MCF 10A (cell line): ENCODE measurements at places on chromosomes 7 and 10. TPM values are rescaled to one million over a fixed set of nuclear protein-coding genes. Genes with fewer than 3 reads are reported as not detected.

Gene GSAP
- 13.7 and 19.0 TPM in 2 replicates for total RNA-seq

DNA sequence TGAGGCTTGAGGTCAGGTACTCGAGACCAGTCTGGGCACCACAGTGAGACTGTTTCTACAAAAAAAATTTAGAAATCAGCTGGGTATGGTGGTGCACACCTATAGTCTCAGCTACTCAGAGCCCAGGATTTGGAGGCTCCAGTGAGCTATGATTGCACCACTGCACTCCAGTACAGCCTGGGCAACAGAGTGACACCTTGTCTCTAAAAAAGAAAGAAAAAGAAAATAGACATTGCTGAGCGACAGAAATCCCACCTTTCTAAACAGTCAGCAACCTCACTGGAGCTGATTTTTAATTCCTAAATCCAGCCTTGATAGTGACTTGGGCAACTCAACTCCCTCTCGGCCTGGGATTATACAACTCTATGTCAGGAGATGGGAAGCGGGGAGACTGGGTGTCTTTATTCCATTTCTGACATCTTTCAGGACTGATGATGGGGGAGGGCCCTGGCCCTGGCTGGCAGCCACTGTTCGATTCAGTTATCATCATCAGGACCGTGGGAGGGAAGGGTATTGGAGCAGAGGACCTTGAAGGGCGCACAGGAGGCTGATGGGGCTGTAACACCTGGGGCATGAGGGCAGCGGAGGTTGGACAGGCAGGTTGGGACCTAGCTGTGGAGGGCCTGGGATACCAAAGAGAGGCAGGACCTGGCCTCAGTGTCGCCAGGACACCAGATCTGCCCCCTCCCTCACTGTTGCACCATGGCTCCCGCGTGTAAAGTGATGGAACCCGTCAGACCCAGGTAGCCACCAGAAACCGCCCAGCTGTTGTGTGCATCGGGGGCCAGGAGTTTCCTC, 14.7 kb downstream of the HSPB1 start:
- no peak for DNase-seq

- DNase-seq: no peak
Observed at GRCh38 chr7:90396420-90396819, 6.8 kb upstream of the CLDN12 start.

DNA sequence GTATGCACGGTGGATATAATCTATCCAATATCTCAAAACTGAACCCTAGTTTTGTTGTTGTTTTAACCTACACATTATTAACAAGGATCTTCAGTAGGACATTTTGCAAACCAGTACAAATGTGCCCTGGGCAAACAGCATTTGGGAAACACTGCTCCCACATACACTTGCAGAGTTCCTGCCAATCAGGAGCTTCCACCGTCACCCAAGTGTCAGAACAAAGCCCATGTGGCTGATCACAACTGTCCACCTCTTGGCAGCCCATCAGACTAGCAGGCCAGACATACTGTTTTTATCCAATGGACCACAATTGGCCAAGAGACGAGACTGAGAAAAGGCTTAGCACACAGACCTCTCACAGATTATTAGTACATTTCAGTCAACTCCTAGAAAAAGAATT, 200.4 kb downstream of the FAM107B start:
- no peak for DNase-seq

DNA sequence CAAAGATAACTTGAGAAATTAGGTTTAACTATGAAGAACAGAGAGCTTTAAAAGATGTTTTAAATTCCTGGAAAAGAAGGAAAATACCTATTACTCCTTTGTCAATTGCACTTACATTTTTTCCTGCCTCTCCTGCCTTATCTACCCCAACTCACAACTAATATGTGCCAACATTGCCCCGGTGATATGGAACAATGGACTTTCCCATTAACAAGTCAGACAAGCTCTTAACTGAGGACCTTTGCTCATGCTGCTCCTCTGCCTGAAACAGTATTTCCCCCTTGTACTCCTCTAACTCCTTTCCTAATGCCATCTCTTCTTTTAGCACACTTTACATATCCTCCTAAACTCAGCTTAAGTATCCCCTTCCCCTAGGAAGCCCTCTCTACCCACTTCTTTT, 4.8 kb upstream of the ACTA2 start:
- no peak for DNase-seq

Gene ANKRD30A
- not detected in 2 replicates for total RNA-seq

- DNase-seq: no peak
Observed at GRCh38 chr10:108169846-108170245, 1005.3 kb upstream of the SORCS1 start.

Gene INSYN2A
- total RNA-seq: 0.07 TPM in 1 of 2 replicates, not detected in the other

Gene ZNF853
- total RNA-seq: not detected in 2 replicates

- no peak for DNase-seq
Observed at GRCh38 chr7:152597507-152597906, 78.4 kb downstream of the XRCC2 start.

DNA sequence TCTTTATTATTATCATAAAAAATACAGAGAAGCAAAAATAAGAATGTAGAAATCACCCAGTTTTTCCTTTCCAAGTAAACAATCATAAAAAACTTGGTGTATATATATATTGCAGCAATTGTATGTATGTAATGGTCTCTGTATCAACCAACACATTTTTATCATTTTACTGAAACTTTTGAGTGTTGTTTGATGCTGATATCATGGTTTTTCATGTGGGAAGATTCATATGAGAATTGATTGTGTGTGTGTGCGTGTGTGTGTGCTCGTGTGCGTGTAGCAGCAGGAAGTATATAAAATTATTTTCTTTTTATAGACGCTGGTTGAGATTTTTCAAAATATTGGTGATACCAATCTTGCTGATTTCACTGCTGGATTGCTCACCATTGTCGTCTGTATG, 22.3 kb downstream of the SLC26A4 start:
- DNase-seq: no peak

Gene OR13A1
- total RNA-seq: not detected in 2 replicates

Gene SMO
- not detected in 2 replicates for total RNA-seq

Gene OR2A1
- not detected in 2 replicates for total RNA-seq

GRCh38 chr7:22759721-22760120, 32.7 kb downstream of the IL6 start:
- no peak for DNase-seq

- DNase-seq: no peak
Observed at GRCh38 chr10:88971221-88972061, 18.9 kb upstream of the ACTA2 start.

Gene PKD2L1
- not detected in 2 replicates for total RNA-seq

Gene PCGF5
- total RNA-seq: 25.8 and 34.6 TPM in 2 replicates

Gene SLC18A3
- total RNA-seq: not detected in 2 replicates

DNA sequence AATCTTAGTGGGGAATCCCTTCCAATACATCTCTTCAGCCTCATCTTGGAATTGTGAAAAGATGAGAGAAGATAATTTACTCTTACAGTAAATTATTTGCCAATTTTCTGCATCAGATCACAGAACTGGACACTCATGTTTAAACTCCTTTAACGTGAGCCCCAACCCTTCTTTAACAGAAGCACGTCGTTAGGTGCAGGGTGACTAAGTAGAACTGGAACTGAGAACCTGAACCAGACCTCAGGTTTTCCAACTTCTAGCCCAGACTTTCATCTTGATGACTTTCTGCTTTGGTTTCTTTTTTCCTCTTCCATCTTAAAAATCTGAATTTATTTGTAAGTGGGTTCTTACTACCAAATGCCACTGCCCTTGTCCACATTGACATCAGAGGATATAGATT, 57.2 kb upstream of the LYZL2 start:
- DNase-seq: no peak

DNA sequence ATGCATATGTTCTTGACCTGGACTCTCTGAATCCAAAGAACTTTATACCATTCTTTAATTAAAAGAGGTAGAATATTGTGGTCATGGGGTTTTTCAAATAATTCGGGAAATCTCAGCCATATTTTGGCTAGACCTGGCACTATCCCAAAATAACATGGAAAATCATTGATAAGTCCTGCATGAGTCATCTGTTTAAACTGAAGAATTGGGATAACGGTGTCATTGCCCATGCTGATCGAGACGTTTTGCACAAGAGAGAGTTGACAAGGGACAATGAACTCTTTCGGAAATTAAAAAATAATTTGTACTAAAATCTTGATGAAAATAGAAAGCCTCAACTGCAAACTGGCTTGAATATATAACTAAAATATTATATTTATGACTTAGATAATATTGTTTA, 19.9 kb upstream of the ABCB4 start:
- DNase-seq: no peak

- peak; percentile 62 for DNase-seq
Observed at GRCh38 chr7:5997210-5997808, 11.5 kb downstream of the PMS2 start.

GRCh38 chr7:16422103-16422435, 731 bp upstream of the CRPPA start:
- no peak for DNase-seq

DNA sequence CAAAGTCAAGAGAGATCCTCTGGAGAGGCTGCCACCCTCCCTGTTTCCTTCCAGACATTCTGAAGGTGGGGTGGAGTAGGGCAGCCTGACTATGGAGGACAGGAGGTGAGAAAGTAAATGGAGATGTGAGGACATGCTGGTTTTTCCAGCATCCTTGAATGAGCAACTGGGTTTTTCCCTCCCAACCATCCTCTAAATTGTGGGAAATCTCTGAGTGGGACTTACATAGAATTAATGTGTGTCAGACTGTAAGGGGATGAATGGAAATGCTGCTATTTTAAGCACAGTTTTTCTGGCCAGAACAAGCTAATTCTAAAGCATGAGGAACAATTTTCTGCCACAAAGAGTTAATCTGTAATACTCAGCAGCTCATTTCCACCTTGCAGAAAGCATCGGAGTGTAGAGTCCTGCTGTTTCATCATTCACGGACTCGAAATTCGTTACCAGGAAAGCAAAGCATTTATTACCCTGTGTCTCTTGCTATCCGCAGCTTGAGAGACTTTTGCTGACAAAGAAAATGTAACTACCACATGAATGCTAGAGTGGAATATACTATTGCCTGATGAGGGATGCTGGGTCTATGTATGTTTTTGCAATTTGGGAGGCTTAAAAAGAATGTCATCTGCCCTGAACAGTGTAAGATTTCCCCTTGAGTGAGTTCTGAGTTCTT, 213.0 kb downstream of the CELF2 start:
- no peak for DNase-seq

Gene MEOX2
- not detected in 2 replicates for total RNA-seq

- DNase-seq: no peak
Observed at GRCh38 chr7:102019461-102019860, 202.0 kb downstream of the CUX1 start.

- no peak for DNase-seq
Observed at GRCh38 chr10:85863301-85864172, 503.1 kb downstream of the GRID1 start.

Gene DOCK4
- 28.0 and 31.4 TPM in 2 replicates for total RNA-seq

Gene GHRHR
- not detected in 2 replicates for total RNA-seq

Gene CLDN12
- total RNA-seq: 22.5 and 39.2 TPM in 2 replicates

Gene BTBD16
- total RNA-seq: 0.16 TPM in 1 of 2 replicates, not detected in the other

DNA sequence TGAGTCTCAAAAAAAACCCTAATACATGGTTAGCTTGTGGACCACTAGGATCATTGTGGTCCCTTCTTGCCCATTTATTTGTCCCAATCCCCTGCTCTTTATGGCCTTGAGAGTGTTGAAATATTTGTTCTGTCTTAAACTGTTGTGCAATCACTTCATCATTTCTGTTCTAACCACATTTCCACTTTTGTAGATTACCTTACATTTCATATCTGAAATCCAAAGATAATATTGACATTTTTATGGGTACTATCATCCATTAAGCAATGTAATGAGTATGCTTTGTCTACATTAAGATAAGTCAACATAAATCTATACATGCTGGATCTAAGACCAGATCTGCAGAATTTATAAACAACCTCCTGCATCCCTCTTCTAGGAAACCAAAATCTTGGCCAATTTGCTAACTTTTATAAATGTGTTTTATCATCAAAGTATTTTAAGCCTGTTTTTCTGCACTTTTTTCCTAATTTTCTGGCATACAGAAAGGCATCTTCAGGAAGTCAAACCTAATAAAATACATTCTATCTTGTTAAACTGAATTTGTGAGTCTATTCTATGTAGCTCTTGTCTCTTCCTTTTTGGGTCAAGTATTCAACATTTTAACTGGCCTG, 359.4 kb upstream of the CELF2 start:
- peak; percentile 62 for DNase-seq

Gene CLDN3
- total RNA-seq: not detected in 2 replicates

Gene AGBL3
- total RNA-seq: 1.1 and 1.8 TPM in 2 replicates

- no peak for DNase-seq
Observed at GRCh38 chr7:70506434-70506833, 625.5 kb upstream of the GALNT17 start.

DNA sequence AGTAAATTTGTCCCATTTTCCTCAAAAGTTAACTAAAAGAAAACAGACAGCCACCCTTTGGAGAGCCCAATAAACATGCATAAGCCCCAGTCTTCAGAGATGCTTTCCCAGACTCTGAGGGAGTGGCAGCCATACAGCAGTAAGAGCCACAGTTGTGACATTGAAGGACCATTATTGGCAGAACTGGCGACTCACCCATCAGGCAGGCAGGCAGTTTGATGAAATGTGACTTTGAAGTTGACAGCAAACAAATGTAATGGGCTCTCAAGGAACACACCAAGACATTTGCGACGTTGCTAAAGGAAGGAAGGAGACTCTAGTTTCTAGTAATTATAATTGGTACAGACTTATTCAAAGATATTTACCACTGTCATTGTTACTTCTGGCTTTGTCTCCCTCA, 287.5 kb upstream of the PHYHIPL start:
- no peak for DNase-seq

GRCh38 chr10:81915504-81915897, 40.5 kb downstream of the NRG3 start:
- no peak for DNase-seq

GRCh38 chr10:84715911-84716310, 387.5 kb downstream of the CCSER2 start:
- peak; percentile 66 for DNase-seq

DNA sequence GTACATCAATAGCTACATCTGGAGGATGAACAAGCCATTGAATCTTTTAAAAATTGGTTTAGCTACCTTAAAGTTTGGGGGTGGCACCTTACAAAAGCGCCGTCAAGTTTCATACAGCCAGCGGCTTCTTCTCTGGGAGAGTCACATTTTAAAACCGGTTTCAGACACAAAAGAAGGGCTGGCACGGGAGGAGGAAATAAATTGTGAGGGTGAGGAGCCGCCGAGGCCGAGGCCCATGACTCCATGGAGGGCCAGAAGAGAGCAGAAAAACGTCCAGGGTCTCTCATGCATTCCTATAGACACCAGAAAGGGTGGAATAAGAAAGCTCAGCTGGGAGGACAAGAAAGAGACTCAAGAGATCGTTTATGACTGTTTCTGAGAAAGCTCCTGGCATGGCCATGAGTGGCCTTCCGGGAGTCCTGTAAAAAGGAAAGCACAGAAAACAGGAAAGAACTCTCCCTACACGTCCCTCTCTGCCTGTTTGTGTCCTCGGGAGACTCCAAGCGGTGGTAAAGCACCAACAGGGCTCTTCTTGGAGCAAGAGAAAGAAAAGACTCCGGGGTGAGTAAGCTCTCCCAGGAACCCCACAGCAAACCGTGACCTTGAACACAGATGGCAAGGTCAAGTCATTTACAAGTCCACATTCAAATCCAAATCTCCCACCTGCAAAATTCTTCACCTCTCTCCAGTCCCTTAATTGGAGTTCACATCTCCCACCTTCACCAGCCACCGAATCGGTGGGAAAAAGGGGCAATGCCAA, 1.8 kb downstream of the FRAT2 start:
- DNase-seq: peak; percentile 82
